Stimulated activated CD8-positive, alpha-beta memory T cell treated with anti-CD3 and anti-CD28 coated beads, Interleukin-7, amount 100 ng/mL, for 48 hours (primary cell): ENCODE measurements at places on chromosomes 6 and 20.

GRCh38 chr6:100269189-100269588, 195.5 kb downstream of the SIM1 start:
- no peak for DNase-seq

DNA sequence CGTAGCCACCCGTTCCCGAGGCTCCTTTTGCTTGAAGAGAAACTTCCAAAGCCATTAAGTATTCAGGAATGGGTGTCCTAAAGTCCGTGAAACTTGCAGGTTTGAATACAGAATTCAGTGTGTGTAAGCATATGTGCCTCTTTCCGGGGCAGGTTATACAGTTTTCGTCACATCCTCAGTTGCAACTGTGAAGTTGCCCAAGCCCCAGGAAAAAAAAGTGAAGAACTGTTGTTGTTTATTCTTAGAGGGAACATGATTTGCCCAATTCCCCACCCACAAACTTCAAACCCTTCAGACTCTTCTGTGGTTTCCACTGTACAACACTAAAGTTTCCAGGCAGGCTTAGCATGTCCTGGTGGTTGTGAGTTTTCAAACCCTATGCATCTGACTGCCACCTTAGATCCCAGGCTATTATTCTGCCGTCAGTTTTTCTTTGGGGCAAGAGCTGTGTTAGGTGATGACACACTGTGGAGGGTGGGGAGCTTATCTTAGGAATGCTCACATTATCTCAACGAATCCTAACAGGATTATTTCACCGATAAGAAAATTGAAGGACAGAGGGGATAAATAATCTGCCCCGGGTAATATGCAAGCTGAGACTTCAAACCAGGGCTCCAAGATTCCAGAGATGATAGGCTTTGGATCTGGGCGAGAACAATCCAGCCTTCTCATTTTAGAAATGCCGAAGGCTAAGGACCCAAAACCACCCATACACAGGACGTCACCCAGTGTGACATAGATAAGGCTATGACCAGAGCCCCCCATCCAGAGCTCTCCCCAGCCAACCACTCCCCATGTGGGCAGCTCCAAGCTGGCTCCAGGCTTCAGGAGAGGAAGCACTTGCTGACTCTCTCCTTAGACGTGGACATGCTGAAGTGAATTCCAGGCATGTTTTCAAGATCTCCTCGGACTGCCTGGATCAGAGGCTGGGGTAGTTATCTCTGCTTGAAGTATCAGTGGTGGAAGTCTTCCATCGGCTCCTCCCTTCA, 81.7 kb upstream of the AFDN start:
- no peak for DNase-seq

GRCh38 chr20:10170261-10170660, 48.4 kb upstream of the SNAP25 start:
- DNase-seq: no peak

GRCh38 chr6:107877968-107878367, 53.9 kb upstream of the SCML4 start:
- DNase-seq: no peak

GRCh38 chr20:38179846-38180245, 14.8 kb upstream of the TGM2 start:
- no peak for DNase-seq

GRCh38 chr6:36245572-36246061, 24.2 kb upstream of the PNPLA1 start:
- no peak for DNase-seq

DNA sequence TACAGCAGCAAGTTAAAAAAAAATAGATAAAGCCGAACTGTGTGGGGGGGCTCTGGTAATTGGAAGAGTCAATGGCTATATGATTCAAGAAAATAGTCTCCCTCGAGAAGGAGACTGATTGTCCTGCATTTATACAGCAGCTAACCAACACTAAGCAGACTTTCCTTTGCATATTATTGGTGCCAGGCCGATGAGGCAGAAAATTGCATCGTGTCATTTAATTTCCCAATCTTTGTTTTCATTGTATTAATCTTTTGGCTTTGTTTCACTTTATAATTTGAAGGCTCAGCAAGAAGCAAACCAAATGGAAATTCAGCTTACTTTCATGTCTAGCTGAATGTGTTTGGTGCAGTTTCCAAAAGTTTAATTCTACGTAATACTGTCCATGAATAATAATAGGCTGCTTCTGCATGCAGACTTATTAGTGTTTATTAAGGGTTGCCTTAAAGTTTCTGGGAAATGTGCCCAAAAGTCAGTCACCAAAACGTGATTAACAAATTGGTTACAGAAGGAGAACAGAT, 258.5 kb downstream of the HACE1 start:
- DNase-seq: no peak

DNA sequence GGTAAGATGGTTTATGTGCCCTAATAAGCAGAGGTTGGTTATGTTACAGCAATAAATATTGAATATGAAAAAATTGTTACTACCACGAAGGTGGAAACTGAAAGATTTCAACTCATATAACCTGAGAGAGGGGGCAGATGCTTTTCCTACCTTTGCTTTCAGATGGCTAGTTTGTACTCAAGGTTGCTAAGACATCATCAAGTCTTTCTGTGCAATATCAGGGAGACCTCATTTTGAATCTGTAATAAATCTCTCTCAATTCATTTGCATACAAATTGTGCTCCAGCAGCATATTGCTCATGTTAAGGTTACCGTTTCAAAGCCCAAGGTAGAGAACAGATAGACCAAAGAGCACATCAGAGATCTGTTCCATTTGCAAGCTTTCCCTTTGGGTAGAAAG, 220.4 kb downstream of the KHDC1L start:
- DNase-seq: no peak

DNA sequence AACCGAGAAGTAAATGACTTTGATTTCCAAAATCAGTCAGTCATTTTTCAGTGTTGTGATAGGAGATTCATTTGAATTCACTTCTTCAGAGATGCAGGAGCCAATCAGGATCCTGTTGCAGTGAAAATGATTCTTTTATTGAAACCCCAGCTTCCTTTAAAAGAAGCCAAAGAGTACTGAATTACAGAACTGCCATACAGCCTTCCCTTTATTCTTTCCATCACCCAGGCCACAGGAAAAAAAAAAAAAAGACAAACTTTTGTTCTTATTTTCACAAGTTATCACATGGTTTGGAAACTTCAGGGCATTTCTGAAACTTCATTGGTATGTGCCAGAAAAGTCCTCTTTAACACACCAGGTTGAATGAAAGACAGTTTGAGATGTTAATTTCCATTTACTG, 1.8 kb upstream of the CARMIL1 start:
- DNase-seq: no peak

GRCh38 chr20:37878835-37879599, 23.9 kb upstream of the VSTM2L start:
- no peak for DNase-seq

DNA sequence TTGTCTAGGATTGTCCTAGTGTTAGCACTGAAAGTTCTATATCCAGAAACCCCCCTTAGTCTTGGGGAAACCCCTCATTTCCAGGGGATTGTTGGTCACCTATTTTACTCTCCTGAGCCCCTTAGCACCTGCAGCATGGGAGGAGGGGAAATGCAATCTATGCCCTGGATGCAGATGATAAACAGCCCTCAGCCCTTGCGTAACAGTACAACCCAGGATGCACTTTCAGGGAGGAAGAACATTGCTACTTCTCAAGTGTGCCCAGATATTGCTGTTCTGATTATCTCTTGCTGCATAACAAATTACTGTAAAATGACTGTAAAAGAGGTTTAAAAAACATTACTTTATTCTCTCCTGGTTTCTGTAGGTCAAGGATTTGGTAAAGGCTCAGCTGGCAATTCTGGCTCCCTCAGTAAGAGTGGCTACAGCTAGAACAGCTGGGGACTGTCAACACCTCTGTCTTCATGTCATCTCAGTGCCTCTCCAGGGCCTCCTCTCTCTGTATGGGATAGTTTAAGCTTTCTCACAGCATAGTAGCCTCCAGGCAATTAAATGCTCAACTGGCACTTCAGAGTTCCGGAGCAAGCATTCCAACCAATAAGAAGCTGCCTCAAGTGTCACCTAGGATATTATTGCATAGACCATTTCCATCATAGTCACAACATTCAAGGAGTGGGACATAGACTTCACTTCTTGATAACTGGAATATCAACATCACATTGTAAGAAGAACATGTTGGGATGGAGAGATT, 117.8 kb upstream of the FOXO3 start:
- no peak for DNase-seq
